ENCODE measurements at places on chromosomes 6 and 20.

- DNase-seq: peak; percentile 48
Observed at GRCh38 chr6:154277629-154278017, 79.0 kb downstream of the IPCEF1 start.

DNA sequence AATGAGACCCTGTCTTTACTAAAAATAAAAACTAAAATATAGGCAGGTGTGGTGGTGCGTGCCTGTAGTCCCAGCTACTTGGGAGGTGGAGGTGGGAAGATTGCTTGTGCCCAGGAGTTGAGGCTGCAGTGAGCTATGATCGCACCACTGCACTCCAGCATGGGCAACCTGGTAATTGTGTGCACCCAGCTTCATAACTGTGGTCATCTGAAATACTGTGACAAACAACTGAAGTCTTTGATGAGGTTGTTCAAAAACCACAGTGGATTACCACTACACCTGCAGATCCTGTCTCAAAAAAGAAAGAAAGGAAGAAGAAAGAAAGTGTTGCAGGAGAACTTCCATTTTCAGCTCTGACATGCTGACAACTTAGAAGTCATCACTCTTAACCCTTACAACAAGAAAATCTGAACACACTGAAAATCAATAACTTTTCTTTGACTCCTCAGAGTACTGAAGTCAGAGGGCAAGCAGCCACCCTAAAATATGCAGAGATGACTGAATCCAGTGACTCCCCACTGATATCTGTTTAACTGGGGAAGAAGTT is 13.8 kb upstream of the ZBP1 start:
- no peak for DNase-seq

GRCh38 chr20:63536997-63537524 is at the start of gene PTK6:
PTK6 (minus strand) TSS chr20:63537376; CDS start chr20:63537314, 62 bp downstream.
- DNase-seq: no peak

- no peak for DNase-seq
Observed at GRCh38 chr6:1904466-1904799, 294.7 kb downstream of the FOXC1 start.

DNA sequence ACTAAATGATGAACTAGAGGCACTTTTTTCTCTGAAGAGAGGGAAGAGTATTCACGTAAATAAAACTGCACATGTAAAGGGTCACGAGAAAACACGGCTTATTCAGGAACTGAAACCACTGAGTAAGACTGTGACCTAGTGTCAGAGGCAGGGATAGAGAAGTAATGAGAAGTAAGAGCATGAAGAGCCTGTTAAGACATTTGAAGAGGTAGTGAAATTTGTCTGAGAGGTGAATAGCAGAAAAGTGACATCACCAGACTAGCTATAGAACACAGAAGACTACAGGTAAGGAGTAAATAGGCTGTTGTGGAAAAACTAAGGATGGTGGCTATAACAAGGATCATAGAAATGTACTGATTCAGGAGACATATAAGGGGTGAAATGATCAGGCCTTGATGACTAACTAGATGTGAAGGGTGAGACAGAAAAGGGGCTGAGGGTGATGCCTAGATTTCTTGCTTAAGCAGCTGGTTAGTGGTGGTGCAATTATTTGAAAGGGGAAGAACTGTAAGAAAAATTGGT is 76.8 kb downstream of the REV3L start:
- no peak for DNase-seq

- DNase-seq: no peak
Observed at GRCh38 chr6:168039301-168039700, 39.7 kb downstream of the FRMD1 start.

DNA sequence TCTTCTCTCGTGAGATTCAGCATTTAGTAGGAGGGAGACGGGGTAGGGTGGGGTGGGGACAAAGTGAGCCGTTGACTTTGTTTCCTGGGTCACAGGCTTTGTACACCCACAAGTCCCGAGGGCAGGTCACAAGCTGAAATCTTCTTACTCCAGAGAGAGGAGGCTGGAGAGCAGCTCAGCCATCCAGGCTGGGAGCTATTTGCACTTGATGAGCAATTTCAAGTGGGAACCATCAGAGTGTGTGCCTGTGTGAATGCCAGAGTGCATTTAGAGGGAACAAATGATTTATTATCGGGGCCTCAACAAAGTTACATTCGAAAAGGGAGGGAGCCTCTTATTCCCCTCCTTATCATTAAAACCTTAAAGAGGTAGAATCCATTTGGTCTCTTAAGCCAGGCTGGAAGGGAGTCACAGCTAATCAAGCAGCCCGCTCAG is 155.7 kb upstream of the JARID2 start:
- DNase-seq: no peak

DNA sequence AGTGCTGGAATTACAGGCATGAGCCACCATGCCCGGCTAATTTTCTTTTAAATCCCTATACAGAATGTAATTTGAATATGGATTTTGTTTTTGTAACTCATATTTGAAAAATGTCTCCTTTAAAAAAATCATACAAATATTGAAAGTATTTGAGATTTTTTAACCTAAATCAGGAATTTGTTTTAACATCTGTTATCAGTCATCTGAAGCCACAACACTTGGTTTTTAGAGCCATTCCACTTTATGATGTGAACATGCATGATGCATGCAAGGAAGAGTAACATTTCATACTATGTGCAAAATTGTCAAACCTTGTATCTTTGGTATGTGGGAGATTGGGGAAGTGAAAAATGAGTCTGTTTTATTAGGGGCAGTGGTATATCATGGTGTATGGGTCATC is 124.5 kb upstream of the AHI1 start:
- no peak for DNase-seq

Data from stimulated activated CD4-positive, alpha-beta T cell treated with anti-CD3 and anti-CD28 coated beads, Interleukin-2, amount 100 ng/mL, for 4 hours (primary cell).